Hair follicular keratinocyte (primary cell): ENCODE measurements at places on chromosomes 3 and 15. TPM values are rescaled to one million over a fixed set of nuclear protein-coding genes. Genes with fewer than 3 reads are reported as not detected.

Gene EFCAB12
- not detected in 2 replicates for total RNA-seq

Gene TUSC7
- not detected in 2 replicates for total RNA-seq

Gene COL7A1
- 121 and 323 TPM in 2 replicates for total RNA-seq

Gene SLC26A6
- total RNA-seq = 52.5 and 53.9 TPM in 2 replicates

Gene P2RY14
- not detected in 2 replicates for total RNA-seq

Gene CHDH
- 0.04 and 0.08 TPM in 2 replicates for total RNA-seq
